ENCODE measurements at places on chromosomes 7 and 10. TPM values are rescaled to one million over a fixed set of nuclear protein-coding genes. Genes with fewer than 3 reads are reported as not detected.
A peak's percentile ranks its signal among the peaks of the same experiment; 100 is the strongest.

- DNase-seq: peak; percentile 86
These were observed 98.0 kb upstream of the ZNF722 start for GRCh38 chr7:63900394-63901203.

Gene VPS41
- 55.8 TPM for total RNA-seq

Gene SH2D4B
- 0.16 TPM for total RNA-seq

Gene ZNF727
- 3.6 TPM for total RNA-seq

Gene ATG9B
- total RNA-seq: not detected

Gene SPAM1
- not detected for total RNA-seq

DNA sequence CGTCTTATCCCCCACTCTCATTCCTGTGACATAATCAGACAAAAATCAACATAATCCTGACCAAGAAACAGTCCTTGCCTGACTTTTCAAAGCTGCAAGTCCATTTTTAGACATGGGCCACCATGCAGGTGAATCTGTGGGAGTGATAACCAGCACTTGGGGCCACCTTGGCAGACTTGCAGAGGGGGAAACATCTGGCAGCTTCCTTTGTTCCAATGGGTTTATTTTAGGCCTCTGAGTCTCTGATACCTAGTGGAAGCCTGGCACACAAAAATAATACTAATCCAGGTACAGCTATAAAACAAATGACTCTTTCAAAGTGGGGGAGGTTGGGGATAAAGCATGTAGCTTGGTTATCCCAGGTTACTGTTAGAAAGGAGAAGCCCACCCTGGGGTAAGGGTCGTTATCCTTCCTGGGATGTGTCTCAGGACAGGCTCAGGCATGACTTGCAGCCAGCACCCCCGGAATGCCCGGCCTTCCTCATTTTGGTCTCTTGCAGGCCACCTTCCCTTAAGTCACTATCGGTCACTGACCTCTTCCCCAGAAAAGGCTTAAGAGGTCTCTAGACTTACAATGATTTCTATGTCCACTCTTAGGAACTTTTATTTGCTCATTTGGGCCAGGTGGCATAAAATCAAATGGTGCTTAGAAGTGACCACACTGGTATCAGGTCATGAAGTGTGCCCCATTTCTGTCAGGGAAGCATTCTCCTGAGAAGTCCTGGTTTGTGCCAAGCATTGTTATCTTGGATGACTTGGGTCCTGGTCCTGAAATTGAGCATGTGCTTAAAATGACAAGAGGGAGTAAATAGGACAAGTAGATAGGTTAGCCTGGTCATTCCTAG lies 37.6 kb downstream of the EEPD1 start:
- no peak for DNase-seq

DNA sequence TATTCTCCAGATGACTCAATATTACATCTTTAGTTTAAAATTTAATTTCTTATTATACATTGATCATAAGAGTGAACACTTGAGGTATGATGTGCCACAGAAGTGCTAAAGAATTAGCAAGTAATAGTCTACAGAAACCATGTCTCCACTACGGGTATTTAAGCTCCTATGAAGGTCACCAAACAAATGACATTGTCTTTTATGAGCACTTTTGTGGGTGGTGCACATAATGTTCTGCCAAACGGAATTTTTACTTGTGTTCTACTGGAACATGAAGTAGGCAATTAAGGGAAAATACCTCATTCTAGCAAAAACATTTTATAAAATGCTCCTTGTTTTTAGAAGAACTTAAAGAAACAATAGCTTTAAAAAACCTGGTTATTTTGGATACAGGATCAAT lies 27.4 kb upstream of the CUBN start:
- no peak for DNase-seq

- no peak for DNase-seq
These were observed 154.6 kb upstream of the TARP start for GRCh38 chr7:38428041-38428440.

Gene ANKRD61
- total RNA-seq: not detected

DNA sequence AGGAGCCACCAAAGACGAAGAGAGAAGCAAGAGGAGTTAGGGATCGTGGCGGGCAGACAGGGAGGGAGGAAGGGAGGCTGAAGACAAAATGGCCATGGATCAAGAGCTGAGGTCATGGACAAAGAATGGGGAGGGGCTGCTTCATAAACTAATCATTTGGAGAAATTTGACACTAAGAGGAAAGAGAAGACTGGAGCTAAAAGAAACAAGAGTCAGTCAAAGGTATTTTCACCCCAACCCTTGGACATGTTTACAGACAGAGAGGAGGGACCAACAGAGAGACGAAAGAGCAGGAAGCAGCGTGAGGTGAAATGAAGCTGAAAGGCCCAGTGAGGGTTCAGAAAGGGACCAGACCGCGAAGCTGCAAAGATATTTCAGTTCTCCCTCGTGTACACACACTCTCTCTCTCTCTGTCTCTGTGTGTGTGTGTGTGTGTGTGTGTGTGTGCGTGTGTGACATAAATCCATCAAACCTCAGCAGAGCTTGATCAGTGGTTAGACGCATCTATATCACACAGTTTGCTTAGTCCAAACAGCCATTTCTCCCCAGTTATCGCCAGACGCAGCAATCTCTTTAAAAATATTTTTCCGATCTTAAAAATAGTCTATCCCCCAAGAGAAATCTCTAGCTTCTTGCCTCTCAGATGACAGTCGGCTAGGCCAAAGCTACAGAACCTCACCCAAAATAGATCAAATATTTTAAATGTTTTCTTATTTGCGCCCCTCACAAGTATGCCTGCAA lies 12.5 kb upstream of the CALD1 start:
- no peak for DNase-seq

GRCh38 chr10:43853369-43853768 lies 204.7 kb upstream of the ZNF32 start:
- DNase-seq: no peak

DNA sequence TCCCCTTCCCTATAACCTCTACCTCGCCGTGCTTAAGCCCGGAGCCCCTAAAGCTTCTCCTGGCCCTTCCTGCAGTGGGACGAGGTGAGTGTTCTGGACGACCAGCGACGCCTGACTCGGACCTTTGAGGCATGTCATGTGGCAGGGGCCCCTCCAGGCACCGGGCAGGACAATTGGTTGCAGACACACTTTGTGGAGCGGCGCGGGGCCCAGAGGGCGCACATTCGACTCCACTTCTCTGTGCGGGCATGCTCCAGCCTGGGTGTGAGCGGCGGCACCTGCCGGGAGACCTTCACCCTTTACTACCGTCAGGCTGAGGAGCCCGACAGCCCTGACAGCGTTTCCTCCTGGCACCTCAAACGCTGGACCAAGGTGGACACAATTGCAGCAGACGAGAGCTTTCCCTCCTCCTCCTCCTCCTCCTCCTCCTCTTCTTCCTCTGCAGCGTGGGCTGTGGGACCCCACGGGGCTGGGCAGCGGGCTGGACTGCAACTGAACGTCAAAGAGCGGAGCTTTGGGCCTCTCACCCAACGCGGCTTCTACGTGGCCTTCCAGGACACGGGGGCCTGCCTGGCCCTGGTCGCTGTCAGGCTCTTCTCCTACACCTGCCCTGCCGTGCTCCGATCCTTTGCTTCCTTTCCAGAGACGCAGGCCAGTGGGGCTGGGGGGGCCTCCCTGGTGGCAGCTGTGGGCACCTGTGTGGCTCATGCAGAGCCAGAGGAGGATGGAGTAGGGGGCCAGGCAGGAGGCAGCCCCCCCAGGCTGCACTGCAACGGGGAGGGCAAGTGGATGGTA lies 9.2 kb downstream of the EPHB6 start:
- DNase-seq: no peak

DNA sequence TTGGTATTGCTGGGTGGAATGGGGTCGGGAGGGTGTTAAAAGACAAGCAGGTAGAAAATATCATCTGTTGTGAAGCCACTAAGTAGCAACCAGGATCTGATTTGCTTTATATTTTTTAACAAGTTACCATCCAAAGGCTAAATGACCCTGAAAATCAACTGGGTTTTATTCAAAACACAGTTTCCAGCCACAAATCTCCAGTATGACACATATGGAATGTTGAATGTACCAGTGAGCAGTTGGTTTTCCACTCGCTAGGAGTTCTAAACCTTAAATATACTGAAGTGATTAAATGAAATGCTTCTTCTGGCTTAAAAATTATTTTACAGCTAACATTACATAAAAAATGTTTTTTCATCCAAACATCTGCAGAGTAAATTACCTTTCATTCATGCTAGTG lies 112.5 kb downstream of the PDE1C start:
- no peak for DNase-seq

- DNase-seq: no peak
These were observed 17.5 kb downstream of the SUN1 start for GRCh38 chr7:849781-850180.

DNA sequence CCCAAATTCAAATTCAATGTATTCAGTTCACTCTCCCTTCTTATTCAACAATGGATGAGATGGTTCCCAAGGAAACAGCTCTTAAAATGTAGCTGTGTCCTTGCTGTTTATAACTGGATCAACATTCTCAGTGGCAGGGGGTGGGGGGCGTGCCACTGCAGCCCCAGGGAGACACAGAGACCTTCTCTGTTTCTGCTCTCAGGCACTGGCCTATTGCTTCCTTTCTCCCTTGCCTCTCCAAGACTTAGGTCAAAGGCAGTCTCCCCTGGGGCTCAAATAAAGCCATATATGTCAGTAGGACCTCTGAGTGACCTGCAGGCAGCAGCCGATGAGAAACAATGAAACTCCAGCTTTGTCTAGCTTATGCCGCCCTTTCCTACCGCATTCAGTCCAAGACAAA lies 20.7 kb downstream of the VSTM4 start:
- DNase-seq: no peak

- DNase-seq: no peak
These were observed 164.1 kb upstream of the CDCA7L start for GRCh38 chr7:22109761-22110160.

Gene DLX5
- total RNA-seq: not detected

DNA sequence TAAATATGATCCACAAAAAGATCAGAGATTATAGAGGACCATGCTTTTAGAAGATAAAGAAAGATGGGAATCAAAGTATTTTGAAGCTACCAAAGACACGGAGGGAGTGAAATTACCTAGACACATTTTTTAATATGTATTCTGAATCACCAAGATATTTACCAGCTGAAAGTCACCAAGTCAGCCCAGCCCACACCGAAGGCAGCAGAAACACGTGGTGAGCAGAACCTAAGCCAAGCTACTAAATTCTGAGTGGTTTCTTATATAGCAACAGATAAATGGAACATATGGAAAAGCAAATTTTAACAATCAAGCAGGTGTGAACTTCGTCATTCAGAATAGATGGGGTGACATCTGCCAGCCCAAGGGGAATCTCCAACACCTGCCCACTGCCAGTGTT lies 134.7 kb upstream of the AKR1E2 start:
- DNase-seq: no peak

Gene SLC39A12
- 0.88 TPM for total RNA-seq

DNA sequence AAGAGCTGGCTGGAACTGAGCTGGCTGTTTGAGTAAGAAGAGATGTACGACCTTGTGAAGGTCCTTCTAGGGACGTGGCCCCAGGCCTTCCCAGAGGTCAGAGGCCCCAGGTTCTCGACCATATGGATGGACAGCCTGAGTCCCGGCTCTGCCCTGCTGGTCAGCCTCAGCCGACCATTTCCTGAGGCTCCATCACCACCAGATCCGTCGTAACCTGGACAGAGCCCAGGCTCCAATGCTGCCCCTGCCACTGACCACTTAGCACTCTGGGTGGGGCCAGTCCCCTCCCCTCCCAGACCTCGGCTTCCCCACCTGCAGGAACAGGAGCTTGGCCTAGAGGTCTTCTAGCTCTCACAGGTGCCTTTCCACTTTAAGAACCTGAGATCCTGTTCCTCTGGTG lies 10.6 kb upstream of the INMT start:
- DNase-seq: no peak

DNA sequence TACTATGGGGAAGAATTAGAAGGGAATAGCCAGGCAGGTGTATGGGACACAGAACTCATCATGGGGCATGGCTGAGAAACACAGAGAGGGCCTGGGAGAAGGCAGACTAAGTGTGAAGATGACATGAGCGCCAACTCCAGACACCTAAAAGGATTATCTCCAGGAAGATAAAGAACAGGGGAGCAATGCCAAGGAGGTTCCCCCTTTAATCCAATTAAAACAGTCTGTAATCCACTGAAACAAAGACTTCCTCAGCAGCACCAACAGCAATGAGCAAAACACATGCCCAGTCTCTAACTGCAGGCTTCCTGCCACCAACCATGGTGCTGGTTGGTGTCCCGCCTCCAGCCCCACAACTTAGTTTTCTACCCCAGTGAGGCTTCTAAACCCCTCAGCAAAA lies 108.9 kb downstream of the GRID1 start:
- no peak for DNase-seq

DNA sequence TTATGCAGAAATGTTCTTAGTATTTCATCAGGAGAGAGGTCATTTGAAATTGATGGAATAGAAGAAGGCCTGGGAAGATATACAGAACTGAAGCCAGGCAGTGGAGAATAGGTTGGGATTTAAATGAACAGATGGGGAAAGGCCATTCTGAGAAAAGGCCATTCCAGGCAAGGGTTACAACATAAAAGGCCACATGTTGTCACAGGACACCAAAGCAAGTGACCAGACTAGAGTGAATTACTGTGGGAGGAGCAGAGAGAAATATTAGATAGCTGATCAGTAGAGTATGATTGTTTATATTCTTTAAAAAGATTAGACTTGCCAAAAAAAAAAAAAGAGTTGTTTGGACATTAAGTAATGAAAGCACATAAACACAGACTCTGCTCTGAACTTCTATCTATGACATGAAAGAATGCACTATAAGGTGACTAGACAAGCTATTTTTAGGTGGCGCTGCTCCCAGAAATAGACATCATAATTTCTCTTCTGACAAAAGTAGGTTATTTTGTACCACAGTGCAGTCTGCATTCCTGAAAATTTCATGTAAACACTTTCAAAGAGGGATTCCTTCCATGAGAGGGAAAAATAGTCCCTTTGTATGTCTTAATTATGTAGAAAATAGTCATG lies 55.2 kb upstream of the DKK1 start:
- DNase-seq: no peak

DNA sequence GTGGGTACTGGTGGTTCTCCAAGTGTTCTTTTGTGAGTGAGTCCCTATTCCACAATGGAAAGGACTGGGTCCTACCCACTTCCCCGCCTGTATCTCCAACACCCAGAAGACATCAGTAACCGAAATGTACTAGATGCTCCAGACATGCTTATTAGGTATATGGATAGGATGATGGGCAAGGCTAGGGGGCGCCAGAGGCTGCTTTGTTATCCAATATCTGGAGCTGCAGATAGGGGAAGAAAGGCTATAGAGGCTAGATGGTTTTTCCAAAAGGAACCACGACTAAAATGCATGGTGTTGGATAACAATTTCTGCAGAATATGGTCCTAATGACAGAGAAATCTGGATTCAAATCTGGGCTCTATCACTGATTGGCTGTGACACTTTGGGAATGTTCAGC lies 56.2 kb upstream of the TM9SF3 start:
- DNase-seq: no peak

GRCh38 chr7:44891372-44891771 lies 6.0 kb upstream of the PURB start:
- no peak for DNase-seq

GRCh38 chr10:124826262-124826661 lies 24.6 kb downstream of the ABRAXAS2 start:
- no peak for DNase-seq

Gene IDI2
- not detected for total RNA-seq

- DNase-seq: no peak
These were observed 268.9 kb downstream of the ADK start for GRCh38 chr10:74419958-74420375.

Gene LRRC18
- not detected for total RNA-seq

- no peak for DNase-seq
These were observed 444.8 kb downstream of the AUTS2 start for GRCh38 chr7:70043015-70043538.

Gene SSC4D
- 1.9 TPM for total RNA-seq

GRCh38 chr10:114623661-114624294 lies 34.3 kb downstream of the ABLIM1 start:
- peak; percentile 24 for DNase-seq

- no peak for DNase-seq
These were observed 40.2 kb downstream of the FRMPD2 start for GRCh38 chr10:48234295-48234694.

Gene ABCA13
- total RNA-seq: under 0.01 TPM
